ENCODE measurements at places on chromosomes 5 and 9.
A peak's percentile ranks its signal among the peaks of the same experiment; 100 is the strongest.

GRCh38 chr9:29613773-29614172 lies 2040.5 kb upstream of the C9orf72 start:
- no peak for DNase-seq

DNA sequence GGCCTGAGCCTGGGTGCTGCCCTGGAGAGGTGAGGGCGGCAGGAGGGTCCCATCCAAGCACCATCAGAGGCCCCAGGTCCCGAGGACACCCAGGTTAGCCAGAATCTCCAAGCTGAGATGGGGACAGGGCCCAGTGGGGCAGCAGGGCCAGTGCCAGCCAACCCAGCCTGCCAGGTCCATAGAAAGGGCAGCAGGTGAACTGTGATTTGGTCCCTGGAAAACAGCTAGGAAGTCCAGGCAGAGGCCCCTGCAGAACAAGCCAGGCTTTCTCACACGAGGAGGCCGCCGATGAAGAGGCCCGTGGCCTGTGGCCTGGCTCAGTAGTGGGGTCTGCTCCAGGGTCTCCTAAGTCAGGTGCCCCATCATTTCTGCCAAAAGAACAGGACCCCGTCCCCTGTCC lies 2.0 kb downstream of the AGPAT2 start:
- no peak for DNase-seq

DNA sequence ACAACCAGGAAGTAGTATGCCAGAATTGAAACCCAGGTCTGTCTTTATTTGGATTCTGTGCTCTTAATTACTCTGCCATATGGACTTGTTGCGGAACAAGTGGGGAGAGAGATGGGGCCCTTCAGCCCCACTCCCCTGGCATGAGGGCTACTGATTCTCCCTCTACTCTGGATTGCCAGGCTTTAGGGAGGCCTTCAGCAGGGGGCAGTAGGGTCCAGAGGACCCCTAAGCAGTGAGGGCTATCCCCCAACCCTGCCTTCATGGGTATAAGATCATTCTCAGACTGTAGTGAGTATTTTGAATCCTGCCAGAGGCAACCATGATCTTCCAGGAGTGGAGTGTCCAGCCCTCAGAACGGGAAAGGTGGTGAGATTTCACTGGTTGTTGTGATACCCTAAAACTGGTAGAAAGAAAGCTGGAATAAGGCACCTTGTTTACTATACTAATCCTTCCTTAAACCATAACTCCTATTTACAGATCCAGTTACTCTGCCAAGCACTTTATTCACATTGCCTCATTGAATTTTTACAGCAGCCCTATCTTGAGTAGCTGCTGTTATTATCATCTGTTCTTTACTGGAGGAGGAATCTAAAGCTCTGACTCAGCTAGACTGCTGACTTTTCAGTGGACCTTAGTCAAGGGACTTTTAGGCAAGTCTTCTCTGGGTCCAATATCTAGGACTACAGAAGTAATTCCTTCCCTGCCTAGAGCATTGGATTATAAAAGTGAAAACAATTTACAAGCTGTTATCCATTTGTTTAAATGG lies 31.3 kb upstream of the LARP1 start:
- no peak for DNase-seq

DNA sequence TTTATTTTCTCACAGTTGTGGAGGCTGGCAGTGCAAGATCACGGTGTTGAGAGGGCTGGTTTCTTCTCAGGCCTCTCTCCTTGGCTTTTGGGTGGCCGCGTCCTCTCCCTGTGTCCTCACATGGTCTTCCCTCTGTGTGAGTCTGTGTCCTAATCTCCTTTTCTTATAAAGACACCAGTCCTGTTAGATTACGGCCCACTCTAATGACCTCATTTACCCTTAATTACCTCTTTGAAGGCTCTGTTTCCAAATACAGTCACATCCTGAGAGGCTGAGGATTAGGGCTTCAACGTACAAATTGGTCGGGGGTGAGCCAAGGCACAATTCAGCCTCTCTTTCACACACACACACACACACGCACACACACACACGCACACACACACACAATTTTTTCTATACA lies 73.0 kb downstream of the UGCG start:
- no peak for DNase-seq

DNA sequence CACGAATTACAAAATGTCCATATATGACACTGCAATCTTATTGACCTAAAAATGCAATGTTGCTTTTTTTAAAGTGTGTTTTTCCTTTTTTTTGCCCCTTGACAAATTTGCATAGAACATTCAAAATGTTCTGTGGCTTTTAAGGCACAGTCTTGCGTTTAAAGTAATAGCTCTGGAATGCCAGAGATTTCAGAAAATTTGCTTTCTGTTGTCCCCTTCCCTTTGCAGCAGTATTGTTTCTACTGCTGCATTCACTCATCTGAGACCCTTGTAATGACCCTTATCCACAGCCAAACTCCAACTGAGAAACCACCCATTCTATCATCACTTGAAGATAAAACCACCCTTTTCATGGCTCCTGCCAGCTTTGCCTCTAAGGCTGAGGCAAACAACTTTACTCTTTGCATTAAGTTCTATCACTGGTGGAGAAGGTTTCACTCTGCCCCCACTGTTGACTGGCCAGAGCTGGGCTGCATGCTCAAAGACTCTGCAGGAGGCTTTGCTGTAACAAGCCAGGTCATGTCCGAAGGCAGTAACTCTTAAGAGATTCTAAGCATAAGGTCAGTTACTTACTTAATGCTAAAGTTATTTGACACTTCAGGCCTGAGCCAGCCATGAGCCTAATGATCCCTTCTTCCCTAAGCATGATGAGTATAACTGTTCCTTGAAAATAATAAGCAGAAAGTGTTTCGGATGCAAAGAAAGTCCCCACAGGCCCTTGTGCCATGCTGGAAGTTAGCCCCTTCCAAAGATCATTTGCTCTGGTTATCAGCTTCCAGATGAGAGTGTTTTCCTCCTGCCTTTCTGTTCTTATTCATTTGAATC lies 101.9 kb downstream of the CD180 start:
- no peak for DNase-seq

DNA sequence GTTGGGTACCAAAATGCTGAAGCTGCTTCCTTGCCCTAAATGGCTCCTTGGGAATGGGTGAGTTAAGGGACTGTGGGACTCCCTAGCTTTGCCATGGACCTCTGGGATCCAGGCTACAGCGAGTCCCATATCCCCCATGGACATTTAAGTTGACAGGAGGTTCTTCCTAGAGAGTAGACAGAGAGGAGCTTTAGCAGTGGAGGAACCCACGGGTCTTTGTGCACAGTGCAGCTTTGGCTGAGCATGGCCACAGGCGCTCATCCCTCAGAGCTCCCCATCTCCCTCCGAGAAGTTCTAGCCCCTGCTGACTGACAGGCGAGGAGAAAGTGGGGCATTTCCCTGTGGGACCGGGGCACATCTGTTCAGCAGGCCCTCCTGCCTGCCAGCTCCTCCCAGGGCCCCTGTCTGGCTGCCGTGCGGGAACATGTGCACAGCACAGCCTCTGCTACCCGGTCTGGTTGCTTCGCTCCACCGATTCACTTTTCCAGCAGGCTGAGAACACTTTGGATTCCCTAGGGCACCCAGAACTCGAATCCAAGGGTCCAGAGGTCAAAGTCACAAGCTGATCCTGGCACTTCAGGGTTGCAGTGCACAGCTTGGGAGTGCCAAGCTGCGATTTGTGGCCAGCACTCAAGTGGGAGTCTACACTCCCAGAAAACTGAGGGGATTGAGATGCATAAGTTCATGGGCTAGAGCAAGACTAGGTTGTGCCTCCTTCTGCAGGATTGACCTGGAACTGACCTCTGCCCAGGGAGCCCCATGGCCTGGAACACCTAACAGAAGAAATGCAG lies 40.6 kb upstream of the DMRTA1 start:
- DNase-seq: no peak

GRCh38 chr5:151896031-151896691 lies 28.5 kb downstream of the GLRA1 start:
- DNase-seq: no peak

GRCh38 chr9:134222018-134222573 lies 57.7 kb upstream of the RNU6ATAC start:
- DNase-seq: no peak

GRCh38 chr9:100803956-100804355 lies 224.6 kb upstream of the PLPPR1 start:
- no peak for DNase-seq

GRCh38 chr9:38406476-38407186 lies 14.1 kb downstream of the ALDH1B1 start:
- DNase-seq: no peak

- no peak for DNase-seq
Observed at GRCh38 chr5:44565902-44566301, 176.7 kb upstream of the FGF10 start.

DNA sequence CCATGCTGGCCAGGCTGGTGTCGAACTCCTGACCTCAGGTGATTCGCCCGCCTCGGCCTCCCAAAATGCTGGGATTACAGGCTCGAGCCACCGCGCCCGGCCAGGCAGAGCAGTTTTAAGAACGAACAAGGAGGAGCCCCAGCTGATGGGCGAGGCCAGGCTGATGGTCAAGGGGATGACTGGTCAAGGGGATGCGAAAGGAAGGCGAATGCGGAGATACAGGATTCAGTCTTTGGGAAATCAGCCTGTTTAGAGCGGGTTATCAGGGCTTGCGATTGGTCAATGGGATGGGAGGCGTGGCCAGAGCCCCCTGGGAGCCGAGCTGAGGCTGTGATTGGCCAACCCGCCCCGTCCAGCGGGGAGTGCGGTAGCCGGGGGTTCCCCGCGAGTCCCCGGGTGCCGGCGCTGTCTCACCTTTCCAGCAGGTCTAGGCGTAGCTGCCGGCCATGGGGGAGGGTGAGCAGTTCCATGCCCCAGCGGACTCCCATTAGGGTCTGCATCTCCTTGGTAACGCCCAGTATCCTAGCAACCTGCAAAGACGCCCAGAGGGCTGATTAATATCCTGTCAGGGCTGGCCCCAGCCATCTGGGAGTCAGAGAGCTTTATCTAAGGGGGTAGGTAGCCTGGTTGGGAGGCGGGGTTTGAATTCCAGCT lies 7.5 kb upstream of the TOR2A start:
- DNase-seq: no peak

GRCh38 chr5:55994495-55994997 lies at the start of gene IL6ST:
Gene IL6ST, minus strand, starts transcription at chr5:55994963. Its CDS starts 18,685 bp downstream, at chr5:55976278.
- DNase-seq: peak; percentile 31

GRCh38 chr5:146098047-146098446 lies 7.3 kb downstream of the PLAC8L1 start:
- no peak for DNase-seq

DNA sequence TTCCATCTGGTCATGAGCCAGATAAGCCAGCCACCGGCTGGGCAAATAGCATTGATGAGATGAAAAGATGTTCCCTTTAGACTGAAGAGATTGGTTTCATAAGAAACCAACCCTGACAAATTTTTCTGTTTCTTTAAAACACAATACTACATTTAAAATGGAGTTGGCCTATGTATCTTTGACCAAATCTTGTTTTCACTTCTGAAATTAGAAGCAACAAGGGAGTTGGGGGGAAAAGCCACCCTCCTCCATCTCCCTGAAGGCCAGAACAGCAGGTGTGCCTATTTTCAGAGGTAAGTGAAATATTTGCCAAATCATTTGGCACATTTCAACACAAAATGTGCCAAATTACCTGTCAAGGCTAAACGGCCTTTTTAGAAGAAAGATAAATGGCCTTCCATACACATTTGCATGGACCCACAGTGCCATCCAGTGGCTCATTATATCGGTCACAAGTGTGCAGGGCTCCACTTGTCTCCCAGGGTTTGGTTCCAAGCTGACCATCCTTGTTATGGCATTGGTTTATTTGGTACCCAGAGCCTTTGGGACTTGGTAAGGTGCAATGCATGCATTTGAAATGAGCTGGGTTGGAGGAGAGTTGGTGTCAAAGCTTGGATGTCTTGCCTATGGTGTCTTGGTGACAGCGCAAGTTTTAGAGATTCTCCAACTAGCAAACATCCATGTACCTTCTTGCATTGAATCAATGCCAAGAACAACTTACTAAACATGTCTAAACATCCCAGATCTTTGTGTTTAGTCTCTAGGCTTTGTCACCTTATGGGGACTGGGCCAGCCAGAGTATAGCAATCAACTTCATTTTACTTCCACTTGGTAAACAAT lies 372.0 kb upstream of the KIF2A start:
- DNase-seq: no peak

- DNase-seq: peak; percentile 73
Observed at GRCh38 chr9:126965541-126966428, 51.2 kb downstream of the RALGPS1 start.

DNA sequence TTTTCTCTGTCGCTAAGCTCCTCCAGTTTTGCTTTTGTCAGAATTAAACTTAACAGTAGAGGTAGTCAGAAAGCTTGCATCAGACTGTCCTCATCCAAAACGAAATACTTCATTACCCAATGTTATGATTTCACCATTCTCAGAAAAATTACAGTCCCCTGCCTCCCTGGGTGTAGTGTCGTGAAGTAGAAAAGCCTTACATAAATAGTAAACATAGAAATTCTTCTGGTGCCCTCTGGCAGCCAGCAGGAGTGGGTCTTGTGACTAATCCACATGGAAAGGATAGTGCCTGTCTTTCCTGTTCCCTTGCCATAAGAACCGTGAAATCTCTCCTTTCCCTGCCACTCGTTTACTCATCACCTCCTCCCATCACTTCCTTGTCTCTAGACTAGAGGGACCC lies 230.6 kb downstream of the GNA14 start:
- DNase-seq: no peak

DNA sequence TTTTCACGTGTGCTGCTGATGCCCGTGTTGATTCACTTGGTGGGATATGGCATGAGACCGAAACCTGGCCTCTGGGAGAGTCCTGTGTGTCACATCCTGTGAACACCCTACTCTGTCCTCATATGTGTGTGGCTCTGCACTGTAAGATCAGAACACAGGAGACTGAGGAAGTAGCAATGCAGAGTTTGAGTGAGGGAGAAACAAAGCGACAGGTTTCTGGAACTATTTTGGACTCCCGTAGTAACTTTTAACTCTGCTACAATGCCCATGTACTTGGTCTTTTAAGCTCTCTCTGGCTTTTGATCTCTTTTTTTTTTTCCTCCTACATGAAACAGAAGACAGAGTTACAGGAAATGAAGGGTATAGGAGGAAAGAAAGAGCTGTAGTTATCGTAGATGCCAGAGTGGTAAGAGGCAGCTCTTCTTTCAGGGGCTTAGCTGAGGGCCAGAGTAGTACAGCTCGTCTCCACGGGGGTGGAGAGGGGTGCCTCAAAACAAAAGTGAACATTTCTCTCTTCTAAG lies 26.6 kb downstream of the GRAMD2B start:
- peak; percentile 53 for DNase-seq

- peak; percentile 30 for DNase-seq
Observed at GRCh38 chr5:112917453-112917995, 4.5 kb downstream of the REEP5 start.

- no peak for DNase-seq
Observed at GRCh38 chr5:135116160-135116561, 82.1 kb upstream of the PITX1 start.

GRCh38 chr5:75509546-75509945 lies 1.9 kb downstream of the CERT1 start:
- no peak for DNase-seq
